ENCODE measurements at places on chromosomes 12 and 14.

DNA sequence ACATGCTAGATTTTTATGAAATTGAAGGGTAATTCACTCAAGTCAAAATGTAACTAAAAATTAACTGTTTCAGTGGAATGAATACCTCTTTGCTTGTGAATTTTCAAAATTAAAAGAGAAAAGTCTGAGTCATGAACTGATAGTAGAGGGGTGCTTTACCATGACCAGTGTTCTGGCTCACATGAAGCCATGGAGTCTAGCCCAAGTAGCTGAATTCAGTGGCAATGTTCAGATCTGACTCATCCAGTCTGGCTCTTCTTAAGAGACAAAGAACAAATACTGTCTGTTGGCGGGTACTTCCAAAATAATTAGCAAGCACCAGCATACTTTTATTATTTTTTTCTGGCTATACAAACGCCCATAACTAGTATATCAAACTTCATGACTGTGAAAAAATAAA lies 366.3 kb upstream of the GARIN6 start:
- no peak for DNase-seq

DNA sequence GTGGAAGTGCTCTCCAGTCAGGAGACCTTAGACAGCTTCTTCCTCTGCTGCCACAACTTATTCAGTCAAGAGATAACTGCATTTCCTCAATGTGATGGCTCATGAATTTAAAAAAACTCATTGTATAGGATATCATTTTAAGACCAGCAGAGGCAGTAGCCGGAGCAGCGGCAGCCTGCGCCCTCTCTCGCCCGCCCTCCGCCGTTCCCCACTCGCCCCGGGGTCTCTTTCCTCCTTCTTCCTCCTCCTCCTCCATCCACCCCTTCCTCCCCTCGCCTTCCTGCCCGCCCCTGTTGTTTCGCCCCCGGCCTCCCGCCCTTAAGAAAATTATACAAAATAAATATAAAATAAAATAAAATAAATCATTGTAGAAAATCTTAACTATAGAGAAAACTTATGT lies 687.6 kb downstream of the FLRT2 start:
- no peak for DNase-seq

- no peak for DNase-seq
Measured at GRCh38 chr12:16346958-16347357, 487 bp upstream of the MGST1 start.

- no peak for DNase-seq
Measured at GRCh38 chr14:44468771-44469170, 38.3 kb downstream of the FSCB start.

- no peak for DNase-seq
Measured at GRCh38 chr12:40560848-40561247, 131.4 kb upstream of the CNTN1 start.

GRCh38 chr12:89551747-89552146 lies 25.9 kb upstream of the POC1B start:
- no peak for DNase-seq

- DNase-seq: no peak
Measured at GRCh38 chr12:85530456-85530855, 250.4 kb downstream of the ALX1 start.

DNA sequence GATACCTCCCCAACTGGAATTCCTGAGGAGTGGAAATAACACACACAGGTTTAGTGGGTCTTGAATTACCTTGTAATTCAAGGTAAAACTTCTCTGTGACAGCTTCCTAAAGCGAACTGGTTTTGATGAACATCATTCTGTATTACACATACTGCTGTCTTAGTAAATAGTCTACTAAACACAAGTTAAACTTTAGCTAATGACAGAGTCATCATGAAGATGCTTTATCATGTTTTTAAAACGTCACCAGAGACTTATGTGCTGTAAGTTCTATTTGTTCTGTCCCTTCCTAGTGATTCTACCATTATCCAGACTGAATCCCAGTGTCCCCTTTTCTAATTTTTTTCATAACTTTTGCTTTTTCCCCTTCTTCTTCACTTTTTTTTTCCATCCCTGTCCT lies 11.6 kb upstream of the GXYLT1 start:
- no peak for DNase-seq

GRCh38 chr12:62907078-62907477 lies 27.9 kb downstream of the PPM1H start:
- DNase-seq: no peak

- no peak for DNase-seq
Measured at GRCh38 chr14:104595116-104595675, 9.4 kb downstream of the TMEM179 start.

- DNase-seq: peak; percentile 65
Measured at GRCh38 chr14:89027097-89027740, 202.8 kb downstream of the TTC8 start.

DNA sequence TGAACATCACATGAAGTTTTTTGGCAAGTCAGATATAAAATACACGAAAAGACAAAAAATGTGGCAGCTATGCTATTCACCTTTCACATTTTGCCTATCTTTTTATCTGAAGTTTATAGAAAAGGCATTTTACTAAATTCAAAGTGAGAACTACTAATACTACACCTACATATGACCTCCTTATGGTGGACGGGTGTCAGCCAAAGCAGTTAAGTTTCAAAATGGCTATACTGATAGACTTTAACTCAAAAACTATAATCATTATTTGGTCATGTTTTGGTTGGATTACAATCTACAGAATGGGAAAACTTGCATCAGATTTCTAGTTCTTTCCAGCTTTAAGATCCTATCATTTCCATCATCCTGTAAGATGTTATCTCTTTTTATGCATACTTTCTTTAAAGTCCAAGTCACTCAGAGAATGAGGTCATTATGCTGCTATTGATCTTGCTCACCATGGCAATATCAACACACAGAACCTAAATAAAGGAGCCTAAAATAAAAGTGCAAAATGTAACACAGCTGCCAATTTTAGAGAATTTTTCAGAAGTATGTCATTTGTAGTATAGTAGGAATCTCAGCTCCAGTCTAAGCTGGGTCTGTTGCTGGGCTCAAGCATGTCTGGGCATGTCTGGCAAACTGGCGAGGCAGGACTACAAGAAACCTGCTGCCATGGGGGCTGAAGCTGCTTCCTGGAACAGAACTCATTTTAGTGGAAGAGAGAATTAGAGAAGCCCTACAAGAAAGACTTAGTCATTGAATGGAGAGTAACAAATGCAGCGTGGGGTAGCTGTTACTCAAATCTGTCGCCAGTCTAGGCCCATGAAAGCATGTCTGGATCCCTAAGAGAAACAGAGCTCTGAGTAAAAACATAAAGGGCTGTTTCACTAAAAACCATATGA lies 7.6 kb upstream of the AEBP2 start:
- DNase-seq: no peak

GRCh38 chr12:21478756-21479455 lies 22.5 kb downstream of the RECQL start:
- no peak for DNase-seq

GRCh38 chr12:67415473-67415872 lies 146.3 kb downstream of the CAND1 start:
- no peak for DNase-seq

Data from stimulated activated CD4-positive, alpha-beta T cell treated with anti-CD3 and anti-CD28 coated beads, Interleukin-4, amount 100 ng/mL, for 1 hour (primary cell).